ENCODE measurements at places on chromosomes 1 and 21.

- no peak for DNase-seq
Observed at GRCh38 chr1:34127006-34128000, 37.7 kb downstream of the CSMD2 start.

DNA sequence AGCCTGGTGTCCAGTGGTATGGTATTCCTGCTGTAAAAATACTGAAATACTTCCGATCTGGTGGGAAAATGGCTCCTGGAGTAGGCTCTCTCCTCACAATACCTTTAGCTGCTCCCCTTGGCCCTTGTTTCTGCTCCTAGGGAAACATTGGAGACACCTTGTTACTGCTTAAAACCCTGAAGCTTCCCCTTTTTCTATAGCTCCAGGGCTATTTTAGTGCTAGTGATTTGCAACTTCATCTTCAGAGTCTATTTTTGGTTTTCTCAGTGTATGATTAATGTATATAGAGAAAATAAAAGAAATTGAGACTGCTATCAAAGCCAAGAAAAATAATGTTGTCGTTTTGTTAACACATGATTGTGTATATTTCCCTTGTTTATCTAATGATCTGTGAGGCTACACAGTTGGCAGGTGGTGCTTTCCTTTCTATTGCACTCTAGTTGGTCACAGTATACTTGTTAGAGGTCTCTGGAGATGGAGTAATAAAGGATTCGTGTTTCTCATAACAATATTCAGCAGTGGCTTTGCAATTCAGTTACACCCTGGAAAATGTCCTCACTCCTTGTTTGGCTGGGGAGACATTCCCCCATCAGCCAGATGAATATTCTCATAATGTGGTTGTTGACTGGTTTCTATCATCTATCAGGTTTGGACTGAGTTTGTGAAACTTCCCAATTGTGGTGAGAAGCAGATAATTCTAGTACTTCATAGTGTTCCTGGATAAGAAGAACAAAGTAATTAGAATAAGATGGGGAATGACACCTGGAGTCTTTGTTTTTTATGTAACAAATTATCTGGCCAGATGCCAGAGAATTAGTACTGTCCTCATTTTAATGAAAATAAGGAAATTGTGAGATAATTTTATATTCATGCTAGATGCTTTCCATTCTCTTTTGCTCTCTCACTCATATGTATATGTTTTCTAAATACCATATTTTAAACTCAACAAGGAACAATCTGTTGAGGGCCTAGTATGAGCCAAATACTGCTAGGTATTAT is 44.8 kb upstream of the CACYBP start:
- no peak for DNase-seq

- no peak for DNase-seq
Observed at GRCh38 chr1:166166329-166166697, 488 bp downstream of the FAM78B start.

DNA sequence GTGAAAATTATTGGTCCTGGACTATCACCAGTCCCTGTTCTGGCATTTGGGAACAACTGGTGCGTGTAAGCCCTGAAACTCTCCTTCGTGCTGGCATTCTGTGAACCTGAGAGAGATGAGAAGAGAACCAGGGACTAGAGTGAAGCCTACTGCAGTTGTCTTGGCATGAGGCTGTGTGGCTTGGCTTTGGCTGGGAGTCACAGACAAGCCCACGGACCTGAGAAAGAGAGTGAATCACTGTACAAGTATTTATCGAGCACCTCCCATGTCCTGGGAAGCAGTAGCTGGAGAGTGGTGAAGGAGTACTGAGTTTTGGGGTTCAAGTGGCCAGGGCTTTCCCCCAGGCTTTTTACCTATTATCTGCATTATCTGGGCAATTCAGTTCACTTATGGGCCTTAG is 63.3 kb downstream of the FGGY start:
- DNase-seq, result no peak

DNA sequence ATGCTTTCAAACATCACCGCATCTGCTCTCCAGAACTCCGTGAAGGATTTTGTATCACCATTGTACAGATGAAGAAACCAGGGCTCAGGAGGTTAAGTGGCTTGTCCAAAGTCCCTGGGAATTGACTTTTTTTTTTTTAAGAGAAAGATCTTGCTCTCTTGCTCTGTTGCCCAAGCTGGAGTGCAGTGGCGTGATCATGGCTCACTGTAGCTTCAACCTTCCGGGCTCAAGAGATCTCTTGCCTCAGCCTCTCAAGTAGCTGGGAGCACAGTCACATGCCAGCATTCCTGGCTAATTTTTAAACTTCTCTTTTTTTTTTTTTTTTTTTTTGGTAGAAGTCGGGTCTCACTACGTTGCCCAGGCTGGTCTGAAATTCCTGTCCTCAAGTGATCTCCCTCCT is 6.9 kb upstream of the TAS1R2 start:
- DNase-seq, result no peak

DNA sequence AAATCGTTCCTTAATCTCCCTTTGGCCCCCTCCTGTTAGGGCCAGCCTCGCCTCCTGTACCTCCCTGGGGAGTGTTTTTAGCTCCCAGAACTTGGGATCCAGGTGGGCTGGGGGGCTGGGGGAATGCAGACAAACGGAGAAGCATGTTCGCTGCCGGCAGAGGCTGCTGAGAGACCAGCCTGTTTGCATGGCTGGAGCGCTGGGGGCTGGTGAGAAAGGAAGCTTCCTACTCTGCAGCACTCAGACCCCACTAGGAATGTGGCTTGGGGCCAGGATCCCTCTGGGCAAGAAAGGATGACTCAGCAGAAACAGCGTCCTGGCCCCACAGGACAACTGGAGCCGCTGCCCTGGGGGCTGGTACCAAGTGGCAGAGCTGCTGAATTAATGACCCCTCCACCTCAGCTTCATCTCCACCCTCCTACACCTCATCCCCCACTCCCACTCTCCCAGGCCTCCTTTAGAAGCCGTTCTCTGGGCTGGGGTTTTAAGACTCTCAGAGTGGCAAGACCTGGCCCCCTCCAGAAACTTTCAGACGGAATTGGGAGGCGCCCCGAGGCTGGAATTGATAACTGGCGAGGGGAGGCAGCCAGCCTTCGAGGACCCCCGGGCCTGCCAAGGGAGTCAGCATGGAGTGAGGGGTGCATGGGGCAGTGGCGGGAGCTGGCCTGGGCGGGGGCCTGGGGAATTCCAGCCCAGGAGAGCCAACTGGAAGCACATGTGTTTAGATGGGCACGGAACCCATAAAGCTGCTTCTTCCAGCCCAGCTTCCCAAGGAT is 28.5 kb upstream of the EPS8L3 start:
- no peak for DNase-seq

- no peak for DNase-seq
Observed at GRCh38 chr1:41315146-41315822, 46.0 kb upstream of the FOXO6 start.

- no peak for DNase-seq
Observed at GRCh38 chr21:45552696-45553391, 10.6 kb upstream of the SLC19A1 start.

- DNase-seq, result no peak
Observed at GRCh38 chr21:45974073-45975019, 7.2 kb upstream of the COL6A1 start.

GRCh38 chr21:25370311-25370744 is 237.0 kb downstream of the MRPL39 start:
- DNase-seq, result no peak

DNA sequence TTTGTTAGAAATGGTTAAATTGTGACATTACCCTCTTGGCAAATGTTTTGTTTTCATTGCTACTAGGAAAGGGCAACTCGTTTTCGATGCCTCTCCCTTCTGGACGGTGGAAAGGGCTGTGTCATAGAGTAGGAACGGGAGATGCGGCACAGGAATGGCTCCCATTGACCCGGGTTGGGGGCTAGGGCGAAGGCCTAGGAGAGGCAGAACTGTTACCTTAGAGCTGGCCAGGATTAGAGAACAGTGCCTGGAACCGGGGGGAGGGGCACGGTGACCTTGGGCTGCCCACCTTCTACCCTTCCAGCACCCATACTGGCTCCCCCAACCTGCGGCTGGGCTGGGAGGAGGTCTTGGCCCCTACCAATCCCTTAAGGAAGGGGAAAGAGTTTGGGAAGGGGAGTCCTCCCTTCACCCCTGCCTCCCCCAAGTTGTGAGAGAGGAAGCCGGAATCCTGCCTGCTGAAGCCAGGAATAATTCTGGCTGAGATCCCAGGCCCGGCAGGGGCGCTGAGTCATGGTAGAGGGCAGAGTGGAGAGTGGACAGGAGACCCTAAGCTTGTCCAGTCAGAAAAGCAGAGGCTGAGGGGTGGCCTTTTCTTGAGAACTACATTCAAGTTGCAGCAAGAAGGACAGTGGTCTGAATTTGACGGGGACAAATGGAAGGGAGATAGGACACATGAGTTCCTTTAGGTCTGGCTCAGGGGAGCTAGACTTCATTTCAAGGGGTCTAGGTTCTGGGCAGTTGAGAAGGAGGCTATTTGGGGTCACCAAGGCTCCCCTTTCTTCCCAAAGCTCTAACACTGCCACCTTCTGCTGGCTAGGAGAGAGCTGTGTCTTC is 8.2 kb downstream of the LMNA start:
- no peak for DNase-seq

DNA sequence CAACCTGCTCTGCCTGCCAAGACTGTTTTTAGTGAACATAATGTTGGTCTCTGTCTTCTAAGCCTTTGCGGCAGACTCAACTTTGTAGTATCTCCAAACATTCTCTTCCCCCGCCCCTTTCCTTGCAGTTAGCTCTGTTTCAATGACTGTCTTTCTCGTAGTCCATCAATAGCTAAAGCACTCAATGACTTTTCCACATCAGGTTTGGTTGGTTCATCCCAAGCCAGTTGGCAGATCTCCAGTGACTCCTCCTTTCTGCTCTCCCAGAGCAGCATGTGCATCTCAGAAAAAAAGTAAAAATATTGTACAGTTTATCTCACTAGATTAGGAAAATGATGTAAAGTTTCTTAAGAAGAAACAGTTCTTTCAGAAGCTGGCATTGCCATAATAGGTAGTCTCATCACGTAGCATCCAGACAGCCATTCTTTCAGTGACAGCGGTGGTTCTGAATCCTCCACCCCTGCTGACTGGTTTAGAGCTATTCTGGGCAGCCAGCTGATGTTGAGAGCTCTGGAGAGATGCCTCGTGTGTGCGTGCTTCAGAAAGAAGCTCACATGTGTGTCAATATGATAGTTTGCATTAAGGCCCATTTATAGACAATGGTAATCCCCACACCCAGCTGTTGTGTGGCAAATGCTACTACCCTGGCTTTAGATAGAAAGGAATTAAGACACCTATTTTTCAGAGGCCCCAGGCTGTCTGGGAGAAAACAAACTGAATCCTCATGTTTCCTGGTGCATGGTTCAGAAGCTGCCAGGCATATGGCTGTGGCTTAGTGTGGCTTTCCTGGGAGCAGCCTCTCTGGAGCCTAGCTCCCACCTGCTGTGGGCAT is 53.2 kb downstream of the CNN3 start:
- no peak for DNase-seq

DNA sequence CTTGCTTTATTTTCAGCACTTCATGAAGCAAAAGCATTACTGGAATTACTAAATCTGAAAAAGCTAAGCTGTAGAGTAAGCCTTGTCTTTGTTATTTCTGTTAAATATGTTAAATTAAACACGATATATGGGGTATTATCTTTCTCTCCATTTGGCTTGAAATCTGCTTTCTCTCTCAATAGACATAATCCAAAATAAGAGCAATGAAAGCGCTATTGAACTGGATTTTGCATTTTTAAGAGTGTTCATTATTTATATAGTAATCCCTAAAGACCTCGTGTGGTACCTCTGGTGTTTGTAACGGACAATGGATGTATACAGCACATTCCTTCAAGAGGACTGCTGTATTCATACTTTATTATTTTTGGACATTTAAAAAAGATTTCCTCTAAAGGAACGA is 91.5 kb upstream of the KCNE2 start:
- no peak for DNase-seq

DNA sequence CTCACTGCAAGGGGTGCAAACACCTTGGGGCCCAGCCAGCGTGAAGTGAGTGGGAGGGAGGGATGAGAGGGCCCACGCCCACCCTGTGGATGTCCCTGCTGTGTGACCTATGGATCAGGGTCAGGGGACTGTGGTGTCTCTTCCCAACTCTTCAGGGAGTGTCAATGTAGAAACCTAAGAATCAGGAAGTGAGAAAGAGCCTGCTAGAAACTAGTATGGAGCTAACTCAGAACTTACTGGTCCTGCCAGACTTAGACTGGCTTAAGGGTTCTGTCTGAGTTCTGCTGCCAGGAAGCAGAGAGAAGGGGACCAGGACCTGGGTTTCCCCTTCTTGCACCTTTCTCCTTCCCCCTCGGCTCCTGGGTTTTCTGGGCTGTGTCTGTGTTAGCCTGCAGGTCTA is 1.8 kb upstream of the IL10 start:
- DNase-seq, result no peak

GRCh38 chr1:25616987-25617624 is 515 bp downstream of the MAN1C1 start:
- DNase-seq, result peak; percentile 39

Data from effector memory CD8-positive, alpha-beta T cell (primary cell).